ENCODE measurements at places on chromosomes 5 and 9. TPM values are rescaled to one million over a fixed set of nuclear protein-coding genes. Genes with fewer than 3 reads are reported as not detected.

DNA sequence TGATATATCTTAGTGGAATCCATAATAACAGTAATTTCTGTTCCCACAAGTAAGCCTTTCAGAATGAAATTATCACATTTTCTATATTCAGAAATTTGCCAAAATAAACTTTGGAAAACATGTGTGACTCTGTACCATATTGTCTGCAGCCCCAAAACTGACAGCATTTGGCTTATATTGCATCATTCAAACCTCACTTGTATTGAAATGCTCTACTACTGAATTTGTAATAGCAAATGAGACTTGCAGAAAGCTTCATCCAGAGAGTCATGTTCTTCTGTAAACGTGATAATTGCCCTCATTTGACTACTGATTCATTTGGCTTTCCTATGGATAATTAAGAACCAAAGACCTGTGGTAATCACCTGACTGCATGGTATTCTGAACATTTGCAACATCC lies 1249.5 kb upstream of the CDH18 start:
- no peak for DNase-seq

DNA sequence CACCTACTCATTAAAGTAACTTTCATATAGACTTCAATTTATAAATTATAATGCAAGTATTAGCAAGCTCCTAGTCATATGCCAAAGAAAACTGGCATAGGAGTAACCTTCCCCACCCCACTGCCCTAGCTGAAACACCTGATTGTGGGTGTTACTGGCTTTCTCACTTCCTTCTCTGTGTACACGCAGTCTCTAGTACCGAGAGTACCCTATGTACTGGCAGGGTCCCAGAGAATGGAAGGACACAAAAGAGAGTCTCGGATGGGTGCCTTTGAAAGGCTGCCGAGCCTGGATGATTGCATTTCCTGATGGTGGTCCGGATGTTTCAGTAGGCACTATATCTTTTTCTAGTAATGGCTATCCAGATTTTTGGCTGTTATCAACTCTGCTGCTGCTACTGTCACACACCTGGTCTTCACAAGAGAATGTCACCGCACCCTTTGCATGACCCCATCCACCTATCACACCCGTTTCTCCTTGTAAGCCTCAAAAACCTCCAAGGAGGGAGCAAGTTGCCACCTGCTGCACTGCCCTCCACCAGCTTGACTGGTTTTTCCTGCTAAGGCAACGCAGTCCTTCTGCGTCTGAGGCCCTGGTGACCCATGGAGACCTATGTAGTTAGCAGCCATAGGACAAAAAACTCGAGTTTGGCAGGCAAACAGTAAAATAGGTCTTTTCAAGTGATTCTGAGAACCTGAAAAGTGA lies 53.8 kb upstream of the CLINT1 start:
- no peak for DNase-seq

DNA sequence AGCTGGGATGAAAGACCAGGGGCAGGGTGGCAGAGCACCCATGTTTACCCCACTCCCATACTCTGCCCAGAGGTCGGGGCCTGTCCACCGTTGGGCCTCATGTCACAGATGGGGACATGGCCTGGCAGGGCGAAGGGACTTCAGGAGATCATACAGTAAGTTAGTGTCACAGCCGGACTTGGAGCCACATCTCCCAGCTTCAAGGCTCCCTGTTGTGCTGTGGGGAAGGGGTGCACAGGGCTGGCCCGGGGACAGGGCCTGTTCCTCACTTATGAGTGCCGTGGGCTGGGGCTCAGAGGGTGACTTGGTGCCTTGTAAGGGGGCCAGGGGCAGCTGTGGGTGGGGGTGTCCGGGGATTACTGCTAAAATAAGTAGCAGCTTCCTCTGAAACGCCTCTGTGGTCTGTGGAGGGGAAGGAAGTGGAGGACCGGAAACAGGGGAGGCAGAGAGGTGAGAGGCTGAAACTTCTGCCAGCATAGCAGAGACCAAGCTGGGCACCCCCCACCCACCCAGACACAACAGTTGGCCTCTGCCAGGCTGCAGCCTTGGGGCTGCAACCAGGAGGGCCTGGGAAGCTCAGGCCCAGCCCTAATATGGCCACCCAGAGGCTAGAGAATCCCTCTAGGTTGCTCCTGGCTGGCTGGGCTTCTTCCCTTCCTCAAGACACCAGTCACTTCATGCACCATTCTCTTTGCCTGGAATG lies 41.1 kb upstream of the NEK6 start:
- no peak for DNase-seq

- DNase-seq = no peak
Measured at GRCh38 chr5:98933445-98934072, 4.8 kb upstream of the CHD1 start.

- no peak for DNase-seq
Measured at GRCh38 chr9:20518737-20519136, 103.6 kb downstream of the MLLT3 start.

DNA sequence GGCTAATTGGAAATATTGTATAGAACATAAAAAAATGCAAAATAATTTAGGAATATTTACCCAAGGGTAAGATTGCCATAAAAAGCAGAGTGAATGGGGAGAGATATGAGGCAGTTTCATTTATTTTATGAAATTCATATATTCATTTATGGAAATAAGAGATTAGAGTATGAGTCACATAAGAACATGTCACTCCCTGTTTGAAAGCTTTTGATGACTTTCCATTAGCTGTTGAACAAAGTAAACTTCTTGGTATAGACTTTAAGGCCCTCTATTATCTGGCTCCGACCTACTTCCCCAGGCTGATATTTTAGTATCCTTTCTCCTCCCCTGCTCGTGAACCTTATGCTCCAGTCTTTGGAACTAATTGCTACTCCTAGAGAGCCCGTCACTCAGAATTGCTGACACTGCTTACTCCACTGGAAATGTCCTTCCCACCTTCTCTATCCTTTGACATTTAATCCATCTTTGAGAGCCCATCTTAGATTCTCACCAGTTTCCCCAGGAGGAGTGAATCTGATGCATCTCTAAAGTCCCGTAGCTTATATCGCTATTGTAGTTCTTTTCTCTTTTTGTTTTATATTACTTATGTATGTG lies 8.9 kb upstream of the ACTBL2 start:
- no peak for DNase-seq

GRCh38 chr5:135871268-135871915 lies 24.2 kb downstream of the IL9 start:
- DNase-seq = no peak

The ROR2 gene
- 12.3 TPM for polyA plus RNA-seq

The FAXDC2 gene
- polyA plus RNA-seq = 22.7 TPM

The PRDM9 gene
- polyA plus RNA-seq = not detected

The ARHGEF28 gene
- 8.8 TPM for polyA plus RNA-seq

The RGS7BP gene
- polyA plus RNA-seq = not detected

The SHISAL2B gene
- polyA plus RNA-seq = not detected

The TMEM171 gene
- polyA plus RNA-seq = 10.9 TPM

Data from AG04450 (cell line).